NCI-H510A treated with DMSO at 0.1 percent for 48 hours (cell line): ENCODE measurements at places on chromosomes 7 and 10.

GRCh38 chr7:28988810-28989209 is 30.7 kb upstream of the TRIL start:
- DNase-seq = no peak

GRCh38 chr7:157379493-157379892 is 42.7 kb downstream of the DNAJB6 start:
- DNase-seq = no peak

- peak; percentile 8 for DNase-seq
Observed at GRCh38 chr7:24722386-24723177, 34.7 kb downstream of the GSDME start.

DNA sequence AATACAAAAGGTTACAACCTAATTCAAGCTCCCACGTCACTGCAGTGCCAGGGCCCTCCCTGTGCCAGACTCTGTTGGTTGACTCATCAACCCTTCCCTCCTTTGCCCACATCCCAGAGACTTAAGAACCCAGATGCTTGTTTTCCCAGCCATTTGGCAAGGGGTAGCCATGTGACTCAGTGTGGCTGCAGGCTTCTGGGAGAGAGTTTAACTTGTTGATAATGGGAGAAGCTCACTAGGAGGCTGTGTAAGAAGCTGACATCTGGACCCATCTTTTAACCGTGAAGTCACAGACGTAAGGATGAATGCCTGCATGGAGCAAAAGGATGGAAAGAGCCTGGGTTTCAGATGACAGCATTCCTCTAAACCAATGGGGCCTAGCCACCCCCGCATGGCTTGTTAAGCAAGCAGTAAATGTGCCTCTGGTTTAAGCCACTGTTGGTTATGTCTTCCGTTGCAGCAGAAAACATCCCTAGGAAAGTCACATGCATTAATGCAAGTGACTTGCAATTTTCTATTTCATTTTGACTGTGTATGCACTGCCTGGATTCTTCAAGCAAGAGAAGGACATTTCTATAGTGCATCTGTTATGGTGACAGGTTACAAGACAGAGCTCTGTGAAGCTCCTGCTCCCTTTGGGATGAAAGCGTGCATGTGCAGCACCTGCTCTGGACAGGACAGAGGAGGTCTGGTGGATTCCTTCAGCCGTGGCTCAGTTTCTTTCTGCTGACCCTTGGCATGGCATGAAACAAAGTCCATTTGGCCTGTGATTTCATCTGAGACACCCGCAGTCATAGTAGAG is 57.5 kb upstream of the CREB5 start:
- peak; percentile 85 for DNase-seq

- no peak for DNase-seq
Observed at GRCh38 chr7:40851001-40851400, 716.2 kb downstream of the SUGCT start.

GRCh38 chr10:79293841-79294581 is 53.3 kb upstream of the PPIF start:
- DNase-seq = no peak

- DNase-seq = no peak
Observed at GRCh38 chr7:24505968-24506367, 67.3 kb upstream of the PALS2 start.

DNA sequence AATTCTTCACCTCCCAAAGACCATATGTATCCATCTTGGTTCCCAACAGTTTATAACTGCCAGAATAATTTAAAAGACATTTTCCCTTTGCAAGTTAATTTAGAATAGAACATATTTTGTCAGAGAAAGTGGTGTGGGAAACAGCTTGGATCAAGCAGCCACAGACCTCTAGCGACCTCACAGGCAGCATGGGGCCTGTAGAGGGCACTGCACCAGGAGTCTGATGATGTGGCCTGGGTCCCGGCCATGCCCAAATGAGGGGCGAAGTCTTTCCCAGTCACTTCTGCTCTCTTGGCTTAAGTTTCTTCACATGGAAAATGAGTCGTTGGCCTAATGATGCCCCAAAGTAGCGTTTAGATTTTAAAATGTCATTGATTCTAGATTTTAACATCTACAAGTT is 243.2 kb downstream of the SDK1 start:
- no peak for DNase-seq

- no peak for DNase-seq
Observed at GRCh38 chr7:3861941-3862340, 560.9 kb downstream of the SDK1 start.

DNA sequence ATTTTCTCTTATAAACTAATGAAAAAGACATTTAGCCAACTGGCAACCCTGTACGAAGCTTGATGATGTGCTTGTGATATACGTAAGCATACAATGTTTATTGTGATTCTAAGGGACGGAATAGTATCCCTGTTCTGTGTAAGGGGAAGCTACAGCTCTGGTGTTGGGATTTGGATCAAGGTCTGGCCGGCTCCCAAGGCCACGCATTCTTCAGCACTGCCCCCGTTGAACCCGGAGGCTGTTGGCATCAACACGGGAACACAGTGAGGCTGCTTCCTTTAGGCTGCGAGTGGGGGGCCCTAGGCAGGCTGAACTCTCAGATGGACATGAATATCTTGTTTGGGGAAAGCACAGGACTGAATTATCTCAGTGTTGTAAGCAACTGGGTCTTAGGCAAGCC is 180.6 kb downstream of the CAMK1D start:
- DNase-seq = no peak

DNA sequence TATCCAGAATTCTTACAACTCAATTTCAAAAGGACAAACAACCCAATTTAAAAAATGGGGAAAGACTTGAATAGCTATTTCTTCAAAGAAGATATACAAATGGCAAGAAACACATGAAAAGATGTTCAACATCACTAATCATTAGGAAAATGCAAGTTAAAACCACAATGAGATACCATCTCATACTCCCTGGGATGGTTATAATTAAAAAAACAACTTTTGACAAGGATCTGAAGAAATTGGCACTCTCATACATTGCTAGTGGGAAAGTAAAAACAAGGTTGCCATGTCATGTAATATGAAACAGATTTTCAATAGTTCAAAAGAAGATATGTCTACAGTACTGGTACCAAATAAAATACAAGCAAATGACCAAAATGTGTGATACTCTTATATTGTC is 9.0 kb downstream of the OAT start:
- no peak for DNase-seq

DNA sequence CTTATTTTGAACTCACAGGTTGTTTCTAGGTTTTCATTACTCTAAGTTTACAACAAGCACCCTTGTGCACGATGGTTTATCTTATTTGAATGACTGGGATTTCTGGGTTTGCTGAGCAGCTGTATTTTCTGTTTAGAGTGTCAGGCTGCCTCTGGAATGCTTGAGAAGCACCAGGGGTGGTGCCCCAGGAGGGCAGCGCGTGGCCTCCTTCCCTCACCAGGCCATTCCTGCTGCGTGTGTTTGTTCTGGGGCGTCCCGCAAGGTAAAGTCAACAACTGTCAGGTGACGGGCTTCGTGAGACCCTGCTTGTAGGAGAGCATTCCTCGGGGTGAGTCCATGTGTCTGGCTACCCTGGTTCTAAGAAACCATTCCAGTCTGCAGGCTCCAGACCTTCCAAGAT is 54.9 kb downstream of the FAM171A1 start:
- DNase-seq = peak; percentile 3

- DNase-seq = no peak
Observed at GRCh38 chr7:30950197-30950596, 13.6 kb upstream of the GHRHR start.

DNA sequence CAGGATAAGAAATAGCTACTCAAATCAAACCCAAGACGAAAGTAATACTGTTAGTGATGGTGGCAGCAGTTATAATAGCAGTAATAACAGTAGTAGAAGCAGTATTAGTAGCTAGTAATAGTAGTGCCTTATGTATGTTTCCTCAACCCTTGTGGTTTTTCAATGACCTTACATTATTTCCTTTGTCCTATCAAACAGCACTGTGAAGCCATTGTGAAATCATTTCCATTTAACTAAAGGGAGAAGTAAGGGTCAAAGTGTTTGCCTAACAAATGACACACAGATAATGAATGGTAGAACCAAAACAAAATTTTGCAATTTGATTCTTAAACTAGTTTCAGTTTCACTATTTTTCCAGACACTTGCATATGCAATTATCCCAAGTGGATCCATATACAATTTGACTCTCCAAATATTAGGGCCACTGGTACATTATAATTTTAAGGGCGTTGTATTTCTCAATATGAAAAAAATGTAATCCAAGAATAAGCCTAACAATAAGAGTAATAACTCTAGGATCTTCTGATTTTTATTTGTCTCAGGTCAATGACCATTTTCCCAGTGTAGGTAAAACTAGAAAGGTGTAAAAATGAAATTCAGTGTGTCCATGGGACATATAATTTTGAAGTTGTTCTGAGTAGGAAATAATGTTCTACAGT is 33.7 kb upstream of the TMEM26 start:
- no peak for DNase-seq

DNA sequence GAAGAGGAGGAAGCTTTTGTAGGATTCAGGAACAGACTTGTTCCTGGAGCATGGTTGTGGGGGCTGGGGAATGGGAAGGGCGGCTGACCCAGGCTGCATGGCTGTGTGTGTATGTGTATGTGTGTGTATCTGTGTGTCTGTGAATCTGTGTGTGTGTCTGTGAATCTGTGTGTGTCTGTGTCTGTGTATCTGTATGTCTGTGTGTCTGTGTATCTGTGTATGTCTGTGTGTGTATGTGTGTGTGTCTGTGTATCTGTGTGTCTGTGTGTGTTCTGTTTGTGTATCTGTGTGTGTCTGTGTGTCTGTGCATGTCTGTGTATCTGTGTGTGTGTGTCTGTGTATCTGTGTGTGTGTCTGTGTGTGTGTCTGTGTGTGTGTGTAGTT is 6.6 kb upstream of the STX1A start:
- DNase-seq = no peak
